ENCODE measurements at places on chromosomes 11 and 22.

DNA sequence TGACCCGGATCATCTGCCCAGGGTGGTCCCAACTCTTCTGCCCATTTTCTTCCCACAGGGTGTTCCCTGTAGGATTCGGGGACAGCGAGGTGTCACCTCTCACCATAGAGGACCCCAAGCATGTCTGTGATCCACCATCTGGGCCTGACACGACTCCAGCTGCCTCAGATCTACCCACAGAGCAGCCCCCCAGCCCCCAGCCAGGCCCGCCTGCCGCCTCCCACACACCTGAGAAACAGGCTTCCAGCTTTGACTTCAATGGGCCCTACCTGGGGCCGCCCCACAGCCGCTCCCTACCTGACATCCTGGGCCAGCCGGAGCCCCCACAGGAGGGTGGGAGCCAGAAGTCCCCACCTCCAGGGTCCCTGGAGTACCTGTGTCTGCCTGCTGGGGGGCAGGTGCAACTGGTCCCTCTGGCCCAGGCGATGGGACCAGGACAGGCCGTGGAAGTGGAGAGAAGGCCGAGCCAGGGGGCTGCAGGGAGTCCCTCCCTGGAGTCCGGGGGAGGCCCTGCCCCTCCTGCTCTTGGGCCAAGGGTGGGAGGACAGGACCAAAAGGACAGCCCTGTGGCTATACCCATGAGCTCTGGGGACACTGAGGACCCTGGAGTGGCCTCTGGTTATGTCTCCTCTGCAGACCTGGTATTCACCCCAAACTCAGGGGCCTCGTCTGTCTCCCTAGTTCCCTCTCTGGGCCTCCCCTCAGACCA lies 24.0 kb downstream of the CSF2RB start:
- DNase-seq, result no peak

DNA sequence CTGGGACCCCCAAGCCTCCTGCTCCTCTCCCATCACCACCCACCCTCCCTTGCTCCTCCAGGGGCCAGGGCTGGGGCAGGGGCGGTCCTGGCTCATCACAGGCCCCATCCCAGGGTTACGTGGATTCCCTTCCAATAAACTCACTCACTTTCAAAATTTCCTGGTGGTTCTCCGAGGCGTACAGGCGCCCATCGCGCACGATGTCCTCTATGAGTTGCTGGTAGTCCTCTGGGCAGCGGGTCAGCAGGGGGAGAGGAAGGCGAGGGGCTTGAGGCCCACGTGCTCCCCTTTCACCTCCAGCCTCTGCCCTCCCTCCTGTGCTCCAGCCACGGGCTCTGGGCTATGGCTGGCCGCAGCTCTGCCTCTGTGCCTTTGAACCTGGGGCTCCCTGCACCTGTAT lies 20.5 kb upstream of the TTLL12 start:
- no peak for DNase-seq

- no peak for DNase-seq
Observed at GRCh38 chr11:15551901-15552851, 437.5 kb downstream of the INSC start.

GRCh38 chr22:32850591-32851517 lies 49.3 kb downstream of the TIMP3 start:
- DNase-seq, result no peak

DNA sequence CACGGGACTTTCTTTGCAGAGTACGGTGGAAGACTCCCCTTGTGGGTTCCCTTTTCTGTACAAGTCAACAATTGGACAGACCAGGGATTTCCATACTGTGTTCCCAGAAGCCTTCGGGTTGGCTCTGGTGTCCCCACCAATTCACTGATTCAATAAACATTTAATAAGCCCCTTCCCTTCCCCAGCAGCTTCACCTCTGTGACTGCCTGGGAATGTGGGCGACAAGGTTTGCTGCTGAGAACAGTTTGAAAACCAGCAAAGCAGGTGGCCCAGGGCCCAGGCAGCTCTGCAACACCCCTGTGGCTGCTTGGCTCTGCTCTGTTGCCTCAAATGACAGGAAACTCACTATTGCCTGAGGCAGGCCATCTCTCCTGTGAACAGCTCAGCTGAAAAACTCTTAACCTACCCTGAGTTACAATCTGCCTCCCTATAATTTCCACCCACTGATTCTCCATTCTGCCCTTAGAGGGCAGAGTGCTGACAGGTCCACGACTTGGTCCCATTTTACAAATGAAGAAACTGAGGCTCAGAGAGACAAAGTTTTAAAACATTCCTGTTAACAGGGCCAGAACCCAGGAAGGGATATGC lies 10.4 kb downstream of the ADORA2A start:
- no peak for DNase-seq

- DNase-seq, result no peak
Observed at GRCh38 chr11:62830904-62831519, 839 bp downstream of the STX5 start.

GRCh38 chr11:12066799-12067508 lies 43.4 kb upstream of the MICAL2 start:
- no peak for DNase-seq

- DNase-seq, result no peak
Observed at GRCh38 chr11:70084046-70084984, 6.2 kb downstream of the ANO1 start.

Measured in glomerular endothelial cell (primary cell).